ENCODE measurements at places on chromosomes 4 and X.

DNA sequence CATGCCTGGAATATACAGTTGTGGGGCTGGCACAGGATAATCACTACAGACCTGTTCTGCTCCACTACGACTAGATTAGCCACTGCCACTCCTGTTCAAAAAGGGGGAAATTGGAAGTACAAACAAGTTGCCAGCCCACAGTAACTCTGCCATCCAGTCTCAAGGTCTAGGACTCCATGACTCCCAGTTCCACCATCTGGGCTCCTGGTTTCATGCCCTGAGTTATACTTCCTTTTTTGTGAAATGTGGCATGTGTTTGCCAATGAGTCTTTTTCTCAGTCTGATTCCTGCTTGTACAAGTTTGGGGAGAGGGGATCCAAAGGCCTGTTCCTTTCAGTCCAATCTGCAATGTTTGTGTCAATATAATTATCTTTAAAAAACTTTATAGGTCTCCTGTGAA, 1.0 kb upstream of the BLOC1S4 start:
- DNase-seq, result no peak

GRCh38 chr4:22003878-22004277, 55.3 kb upstream of the KCNIP4 start:
- no peak for DNase-seq

- no peak for DNase-seq
These were observed at the start of gene MYOZ2 for GRCh38 chr4:119135721-119136121. Gene MYOZ2, plus strand, starts transcription at chr4:119135832. Its CDS starts 694 bp downstream, at chr4:119136526.

- no peak for DNase-seq
These were observed 2058.8 kb downstream of the PCDH7 start for GRCh38 chr4:32778938-32779337.

DNA sequence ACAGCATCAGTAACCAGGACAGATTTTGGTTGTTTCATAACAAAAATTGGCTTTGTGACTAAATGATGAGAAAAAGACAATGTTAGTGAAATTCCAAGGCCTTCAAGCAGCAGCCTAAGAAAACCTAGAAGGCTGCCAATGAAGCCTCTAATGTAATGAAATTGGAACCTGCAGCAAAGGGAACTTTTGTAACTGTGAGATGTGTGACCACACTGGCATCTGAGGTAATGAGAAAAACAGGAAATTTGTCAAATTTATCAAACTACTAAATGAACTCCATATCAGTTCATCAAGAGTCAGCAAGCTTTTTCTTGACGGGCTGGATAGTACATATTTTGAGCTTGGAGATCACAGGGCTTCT, 30.4 kb upstream of the EMCN start:
- no peak for DNase-seq

Measured in T-cell (primary cell).